ENCODE measurements at places on chromosomes 7 and 10.

DNA sequence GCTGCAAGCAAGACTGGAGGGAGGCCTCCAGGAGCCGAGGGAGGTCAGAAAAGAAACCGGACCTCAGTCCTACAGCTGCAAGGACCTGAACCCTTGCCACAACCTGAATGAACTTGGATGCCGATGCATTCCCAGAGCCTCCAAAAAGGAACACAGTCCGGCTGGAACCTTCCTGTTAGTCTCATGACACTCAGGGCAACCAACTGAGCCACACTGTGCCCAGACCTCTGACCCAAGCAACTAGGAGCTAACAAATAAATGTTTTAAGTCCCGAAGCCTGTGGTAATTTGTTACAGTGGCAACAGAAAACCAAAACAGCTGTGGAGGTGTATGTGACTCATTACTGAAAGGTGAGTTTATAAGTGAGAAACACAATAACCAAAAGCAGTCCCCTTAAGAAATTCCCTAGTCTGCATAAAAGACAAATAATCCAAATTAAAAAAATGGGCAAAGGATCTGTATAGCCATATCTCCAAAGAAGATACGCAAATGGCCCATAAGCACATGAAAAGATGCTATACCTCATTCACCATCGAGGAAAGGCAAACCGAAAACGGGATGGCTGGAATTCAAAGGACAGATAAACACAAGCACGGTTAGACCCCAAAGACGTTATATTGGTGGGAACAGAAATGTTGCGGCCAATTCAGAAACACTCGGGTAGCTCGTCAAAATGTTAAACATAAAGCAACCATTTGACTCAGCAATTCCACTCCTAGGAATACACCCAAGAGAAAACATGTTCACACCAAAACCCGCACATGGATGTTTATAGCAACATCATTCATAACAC is 24.8 kb downstream of the GNA12 start:
- no peak for DNase-seq

DNA sequence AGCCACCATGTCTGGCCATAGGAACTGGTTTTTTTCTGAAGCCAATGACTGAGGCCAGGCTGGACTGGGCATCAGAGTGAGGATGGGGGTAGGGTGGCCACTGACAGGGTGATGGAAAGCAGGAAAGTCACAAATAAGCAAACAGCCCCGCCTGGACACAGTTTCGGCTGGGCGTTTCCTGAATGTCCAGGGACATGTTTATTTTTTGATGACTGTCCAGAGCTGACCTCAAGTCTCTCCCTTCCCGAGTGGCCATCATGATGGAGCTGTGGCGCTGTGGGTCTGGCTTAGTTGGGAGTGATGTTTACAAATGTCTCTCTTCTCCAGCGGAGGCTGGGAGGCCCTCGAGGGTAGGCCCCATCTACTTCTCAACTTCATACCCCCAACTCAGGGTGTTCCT is 37.1 kb upstream of the COMTD1 start:
- DNase-seq: no peak

GRCh38 chr10:4107285-4107851 is 322.4 kb upstream of the KLF6 start:
- no peak for DNase-seq

DNA sequence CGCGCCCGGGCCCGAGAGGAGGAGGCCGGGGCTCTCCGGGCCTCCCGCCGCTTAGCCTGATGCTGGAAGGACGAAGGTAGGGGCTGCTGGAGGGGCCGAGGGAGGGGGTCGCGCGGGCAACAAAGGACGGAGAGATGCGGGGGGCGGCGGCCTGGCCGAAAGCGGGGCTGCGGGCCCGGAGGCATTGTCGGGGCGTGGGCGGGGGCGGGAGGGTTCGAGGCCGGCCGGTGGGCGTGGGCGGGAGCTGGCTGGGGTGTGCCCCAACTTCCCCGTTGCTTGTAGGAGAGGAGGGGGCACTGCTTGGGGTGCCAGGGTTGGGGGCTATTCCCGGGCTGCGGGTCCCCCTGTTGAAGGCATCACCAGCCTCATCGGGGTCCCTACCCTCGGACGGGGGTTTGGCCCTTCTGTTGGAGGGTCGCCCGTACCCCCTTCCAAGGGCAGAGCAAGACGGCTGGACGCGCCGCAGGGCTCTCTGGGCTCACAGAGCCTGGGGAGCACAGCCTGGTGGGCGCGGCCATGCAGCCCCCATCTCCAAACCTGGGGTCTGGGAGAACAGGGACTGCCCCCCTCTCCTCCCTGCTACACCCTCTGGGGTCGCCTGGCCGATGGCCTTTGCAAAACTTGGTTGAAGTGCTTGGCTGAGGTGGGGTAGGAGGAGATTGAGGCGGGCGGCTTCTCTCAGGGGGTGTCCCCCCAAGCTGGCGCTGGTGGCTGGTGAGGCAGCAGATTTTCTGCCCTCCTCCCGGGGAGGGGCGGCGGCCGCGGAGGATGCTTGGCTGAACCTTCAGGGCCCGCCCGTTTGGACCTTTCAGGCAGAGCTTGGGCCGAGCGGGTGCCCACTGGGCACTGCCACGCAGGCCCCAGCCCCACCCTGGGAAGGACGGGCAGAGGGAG is 699 bp downstream of the CLIP2 start:
- DNase-seq: no peak

DNA sequence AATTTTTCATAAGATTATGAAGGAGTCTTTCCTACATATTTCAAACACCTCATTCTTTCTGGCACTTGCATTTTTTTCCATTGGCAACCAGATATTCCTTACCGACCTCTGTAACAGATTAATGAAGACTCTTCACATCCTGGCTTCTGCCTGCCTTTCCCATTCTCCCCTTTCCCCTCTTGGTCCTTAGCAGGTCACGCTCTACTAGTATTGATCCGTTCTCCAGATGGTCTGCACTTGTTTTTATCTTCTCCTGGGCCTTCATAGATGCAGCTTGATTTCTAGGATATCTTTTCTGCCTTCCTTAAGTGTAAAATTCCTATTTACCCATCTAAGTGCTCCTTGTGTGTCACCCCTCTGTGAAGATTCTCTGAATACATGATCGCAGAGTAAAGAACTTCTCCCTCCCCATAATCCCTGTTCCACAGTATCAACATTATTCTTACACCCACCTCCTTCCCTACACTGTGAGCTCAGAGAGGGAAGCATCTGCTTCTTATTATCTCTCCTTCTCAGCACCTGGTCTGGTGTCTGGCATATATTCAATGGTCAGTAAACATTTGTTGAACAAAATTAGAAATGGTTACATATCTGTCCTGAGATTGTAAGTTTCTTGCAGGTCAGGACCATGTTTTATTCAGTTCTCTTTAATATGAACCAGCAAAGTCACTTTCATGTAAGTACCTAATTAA is 654.2 kb downstream of the REEP3 start:
- DNase-seq: no peak

GRCh38 chr7:34991938-34992840 is 45.1 kb downstream of the DPY19L1 start:
- DNase-seq: peak; percentile 26

- no peak for DNase-seq
These were observed 24.5 kb downstream of the RSU1 start for GRCh38 chr10:16792675-16793074.

- no peak for DNase-seq
These were observed 4.9 kb upstream of the UPK3B start for GRCh38 chr7:76505168-76506080.

- no peak for DNase-seq
These were observed 81.7 kb downstream of the HDAC9 start for GRCh38 chr7:18577096-18577771.

GRCh38 chr10:27578316-27578715 is 74.2 kb downstream of the RAB18 start:
- no peak for DNase-seq

GRCh38 chr10:70057306-70057705 is 4.7 kb downstream of the MACROH2A2 start:
- DNase-seq: no peak

DNA sequence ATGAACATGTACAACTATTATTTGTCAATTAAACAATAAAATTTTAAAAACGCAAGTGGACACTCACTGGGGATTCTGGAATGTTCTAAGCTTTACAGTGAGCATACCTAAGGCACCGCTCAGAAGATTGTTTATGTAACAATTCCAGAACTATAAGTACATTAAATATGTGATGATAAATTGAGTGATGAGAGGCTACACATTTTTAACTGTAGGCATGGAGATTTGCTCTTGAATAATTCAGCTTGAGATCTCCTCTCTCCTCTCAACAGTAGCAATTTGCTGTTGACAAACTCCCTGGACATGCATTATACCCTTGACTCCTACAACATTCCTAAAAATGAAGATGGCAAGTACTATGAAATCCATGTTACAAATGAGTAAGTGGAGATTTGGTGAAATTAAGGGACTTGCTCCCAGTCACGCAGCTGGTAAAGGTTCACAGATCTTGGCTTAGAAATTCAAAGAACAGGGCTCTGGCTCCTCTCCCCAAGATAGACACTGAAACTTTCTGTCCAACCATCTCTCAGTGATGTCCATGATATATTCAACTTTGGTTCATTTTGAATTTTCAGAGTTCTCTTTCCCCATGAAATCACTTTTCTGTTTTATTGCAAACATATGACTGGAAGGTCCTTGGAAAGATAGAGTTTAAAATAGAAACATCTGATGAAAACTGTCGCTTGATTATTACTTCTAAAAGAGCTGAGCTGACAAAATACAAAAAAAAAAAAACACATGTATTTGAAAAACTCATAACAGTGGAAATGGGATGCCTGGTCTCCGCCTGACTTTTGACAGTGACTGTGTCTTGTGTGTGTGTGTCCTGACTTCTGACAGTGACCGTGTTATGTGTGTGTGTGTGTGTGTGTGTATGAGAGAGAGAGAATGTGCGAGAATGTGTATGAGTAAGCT is 488.3 kb downstream of the TNS3 start:
- no peak for DNase-seq

DNA sequence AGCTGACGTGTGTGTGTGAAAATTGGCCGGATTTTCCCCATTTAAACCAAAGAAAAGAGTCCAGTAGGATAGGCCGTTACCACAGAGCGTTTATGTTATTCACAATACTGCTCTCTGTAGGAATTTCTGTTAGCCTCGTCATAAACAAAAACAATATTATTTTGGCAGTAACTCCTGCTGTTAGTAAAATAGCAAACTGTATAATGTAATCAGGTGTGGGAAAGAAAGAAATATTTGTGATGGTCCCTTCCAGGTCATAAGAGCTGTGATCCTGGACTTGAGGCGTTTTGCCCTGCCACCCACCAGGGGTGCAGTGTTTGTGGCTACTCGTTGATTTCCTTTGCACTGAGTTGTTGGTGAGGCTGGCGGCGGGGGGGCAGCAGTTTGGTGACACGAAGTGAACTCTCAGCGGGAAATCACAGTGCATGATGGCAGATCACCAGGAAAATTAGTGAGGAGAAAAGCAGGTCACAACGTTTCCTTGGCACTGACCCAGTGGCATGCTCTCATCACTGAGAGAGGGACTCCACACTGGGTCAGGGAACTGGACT is 2.8 kb downstream of the EEPD1 start:
- DNase-seq: peak; percentile 30

- no peak for DNase-seq
These were observed 8.7 kb upstream of the HOXA2 start for GRCh38 chr7:27111042-27111750.

GRCh38 chr7:101783381-101784181 is 33.8 kb upstream of the CUX1 start:
- DNase-seq: no peak

DNA sequence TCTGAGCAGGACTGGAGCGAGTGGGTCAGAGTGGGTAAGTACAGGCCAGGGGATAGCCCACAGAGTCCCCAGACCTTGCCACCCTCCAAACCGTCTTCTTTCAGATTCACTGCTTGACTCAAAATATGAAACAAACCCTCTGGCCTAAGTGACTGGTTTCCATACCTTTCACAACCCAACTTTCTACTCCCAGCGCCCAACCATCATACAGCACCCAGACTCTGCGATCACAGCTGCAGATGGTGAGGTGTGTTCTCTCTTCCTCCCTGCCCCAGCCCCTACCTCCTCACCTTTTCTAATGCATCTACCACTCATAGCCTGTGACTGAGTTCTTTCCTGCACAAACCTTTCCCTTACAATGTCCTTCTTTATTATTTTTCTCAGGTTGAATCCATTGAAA is 92.0 kb upstream of the CELF2 start:
- no peak for DNase-seq

- DNase-seq: no peak
These were observed 53.0 kb downstream of the CREB3L2 start for GRCh38 chr7:137948845-137949330.

GRCh38 chr7:152176797-152177196 is 151.3 kb downstream of the GALNT11 start:
- no peak for DNase-seq

GRCh38 chr10:110527731-110528171 is 30.0 kb downstream of the DUSP5 start:
- DNase-seq: peak; percentile 43

DNA sequence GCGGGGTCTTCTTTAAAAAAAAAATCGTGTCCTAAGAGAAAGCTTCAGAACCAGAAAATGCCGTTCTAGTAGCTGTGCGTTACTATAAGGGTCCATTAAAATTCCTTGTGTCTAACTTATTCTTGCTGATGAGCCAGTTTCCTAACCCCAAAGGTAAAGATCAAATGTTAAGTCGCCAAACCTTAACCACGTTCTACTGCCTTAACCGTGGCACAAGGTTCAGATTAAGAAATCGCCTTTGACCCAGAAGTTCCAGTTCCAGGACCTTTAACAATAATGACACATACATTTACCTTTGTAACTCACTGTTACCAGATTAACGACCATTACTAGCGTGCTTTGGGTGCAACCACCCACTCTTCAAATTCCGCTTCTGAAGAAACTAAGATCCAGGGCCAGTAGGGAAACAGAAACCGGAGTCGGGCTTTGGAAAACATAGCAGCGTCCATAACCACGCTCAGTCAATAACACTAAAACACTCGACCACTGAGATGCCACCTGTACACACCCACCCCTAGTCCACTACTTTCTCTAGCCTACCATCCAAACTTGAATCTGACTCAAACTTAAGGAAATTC is 620 bp downstream of the BET1 start:
- peak; percentile 69 for DNase-seq

- DNase-seq: no peak
These were observed 167.8 kb downstream of the CCDC71L start for GRCh38 chr7:106493041-106493731.

GRCh38 chr10:101617102-101617823 is 29.1 kb downstream of the DPCD start:
- peak; percentile 4 for DNase-seq

DNA sequence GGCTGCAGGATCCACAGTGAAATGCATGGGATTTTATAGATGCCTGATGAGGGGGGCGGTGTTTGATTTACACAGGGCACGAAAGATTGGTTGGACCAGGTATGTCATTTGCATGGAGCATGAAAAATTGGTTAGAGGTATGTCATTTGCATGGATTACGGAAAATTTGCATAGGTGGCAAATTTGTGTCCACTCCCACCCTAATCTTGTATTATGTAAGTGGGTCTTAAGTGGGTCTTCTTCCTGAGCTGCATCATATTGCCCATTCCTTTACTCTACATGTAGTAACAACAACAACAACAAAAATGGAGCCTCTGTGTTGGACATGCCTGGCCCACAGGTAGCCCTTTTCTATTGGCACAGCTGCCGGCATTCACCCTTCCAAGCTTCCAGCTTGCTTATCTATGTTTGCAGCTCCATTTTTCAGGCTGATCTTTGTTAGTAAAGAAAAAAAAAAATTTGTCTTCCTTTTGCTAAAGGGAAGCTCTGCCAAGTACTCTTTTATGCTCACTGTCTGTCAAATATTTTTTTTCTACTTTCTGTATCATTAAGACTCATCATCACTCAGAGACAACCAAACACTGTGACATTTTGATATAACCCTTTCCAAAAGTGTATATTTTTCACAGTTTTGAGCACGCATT is 10.3 kb upstream of the ZNF273 start:
- no peak for DNase-seq
